ENCODE measurements at places on chromosomes 2 and 18.

GRCh38 chr2:1446301-1446700 lies 33.0 kb downstream of the TPO start:
- DNase-seq = no peak

- no peak for DNase-seq
Measured at GRCh38 chr2:191369034-191369433, 123.8 kb downstream of the MYO1B start.

- no peak for DNase-seq
Measured at GRCh38 chr2:228318218-228318617, 136.7 kb upstream of the SPHKAP start.

DNA sequence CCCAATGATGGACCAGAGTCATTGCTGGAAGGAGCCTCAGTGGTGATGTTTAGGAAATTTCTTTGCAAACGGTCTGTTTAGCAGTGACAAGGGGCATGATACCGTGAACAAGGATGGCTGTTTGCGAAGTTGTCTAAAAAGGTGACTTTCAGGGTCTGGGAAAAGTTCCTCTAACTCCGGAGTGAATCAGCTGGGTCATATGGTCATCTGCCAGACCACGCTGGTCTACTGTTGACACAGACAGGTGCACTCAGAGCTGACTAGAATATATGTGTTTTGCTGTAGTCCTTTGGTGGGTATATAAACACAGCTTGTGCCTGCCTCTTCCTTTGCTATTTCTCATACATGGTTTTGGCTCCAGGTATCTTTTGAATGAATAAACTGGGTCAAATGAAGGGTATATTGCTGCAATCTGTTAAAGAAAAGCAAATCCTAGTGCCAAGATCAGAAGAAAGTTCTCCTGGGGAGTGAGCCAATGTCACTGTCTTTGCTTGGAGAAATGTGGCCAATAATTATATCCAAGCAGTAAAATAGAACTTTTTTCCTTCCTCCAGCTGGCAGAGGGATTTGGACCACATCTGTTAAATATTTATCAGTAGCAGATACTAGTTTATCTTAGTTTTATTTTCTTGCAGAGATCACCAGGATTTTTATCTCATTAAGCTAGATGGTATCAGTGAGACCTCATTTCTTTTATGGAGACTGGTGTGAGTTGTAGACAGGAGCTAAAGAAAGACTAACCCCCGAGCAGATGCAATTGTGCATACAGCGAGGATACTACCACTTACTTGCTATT lies 286.0 kb downstream of the TRIB2 start:
- DNase-seq = no peak

DNA sequence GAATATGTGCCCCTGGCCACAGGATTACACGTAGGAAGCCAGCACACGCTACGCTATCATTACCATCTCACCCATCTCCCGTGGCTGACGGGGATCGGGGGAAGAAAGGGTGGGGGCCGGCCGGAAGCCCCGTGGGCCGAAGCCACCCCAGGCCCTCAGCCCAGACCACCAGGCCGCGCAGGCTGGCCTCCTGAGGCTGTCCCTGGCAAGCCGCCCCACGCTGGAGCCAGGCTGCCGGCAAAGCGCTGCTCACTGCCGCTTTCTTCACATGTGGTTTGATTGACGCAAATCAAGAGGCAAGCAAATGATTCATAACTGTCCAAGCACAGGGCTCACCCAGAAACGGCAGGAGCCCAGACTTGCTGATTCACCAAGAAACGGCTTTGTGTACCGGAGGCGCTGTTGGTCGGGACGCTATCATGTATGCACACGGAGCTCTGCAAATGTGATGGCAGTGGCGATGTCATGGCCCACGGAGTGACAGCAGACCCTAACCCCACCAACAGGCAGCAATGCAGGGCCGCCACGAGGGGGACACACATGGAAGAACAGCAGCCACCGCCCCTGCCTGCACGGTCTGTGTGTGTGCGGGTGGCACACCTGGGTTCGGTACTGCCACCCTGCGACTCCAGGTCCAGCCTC lies 125.7 kb downstream of the HDAC4 start:
- DNase-seq = peak; percentile 53

- peak; percentile 74 for DNase-seq
Measured at GRCh38 chr2:31414601-31415241, at the start of gene XDH. Gene XDH, minus strand, starts transcription at chr2:31414742. Its CDS starts 76 bp downstream, at chr2:31414666.

- no peak for DNase-seq
Measured at GRCh38 chr2:9971105-9971818, 19.8 kb downstream of the GRHL1 start.

DNA sequence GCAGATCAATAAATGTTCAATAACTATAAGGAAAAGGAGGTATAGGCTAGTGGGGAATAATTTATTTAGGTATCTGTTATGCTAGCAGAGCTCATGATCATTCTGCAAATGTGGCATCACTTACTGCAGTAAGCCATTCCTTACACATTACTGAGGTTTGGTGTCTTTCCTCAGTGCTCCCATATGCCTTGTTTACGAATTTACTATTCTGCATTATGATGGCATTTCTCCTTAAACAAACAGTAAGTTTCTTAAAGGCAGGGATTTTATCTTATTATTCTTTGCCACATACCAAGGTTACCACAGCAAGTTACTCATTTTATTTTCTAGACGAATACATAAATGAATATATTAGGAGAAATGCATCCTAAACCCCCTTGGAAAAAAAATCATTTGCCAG lies 88.4 kb downstream of the DSEL start:
- DNase-seq = no peak

GRCh38 chr2:149160701-149161217 lies 122.3 kb downstream of the LYPD6B start:
- no peak for DNase-seq

GRCh38 chr2:37412231-37412630 lies 67.8 kb downstream of the QPCT start:
- DNase-seq = no peak

DNA sequence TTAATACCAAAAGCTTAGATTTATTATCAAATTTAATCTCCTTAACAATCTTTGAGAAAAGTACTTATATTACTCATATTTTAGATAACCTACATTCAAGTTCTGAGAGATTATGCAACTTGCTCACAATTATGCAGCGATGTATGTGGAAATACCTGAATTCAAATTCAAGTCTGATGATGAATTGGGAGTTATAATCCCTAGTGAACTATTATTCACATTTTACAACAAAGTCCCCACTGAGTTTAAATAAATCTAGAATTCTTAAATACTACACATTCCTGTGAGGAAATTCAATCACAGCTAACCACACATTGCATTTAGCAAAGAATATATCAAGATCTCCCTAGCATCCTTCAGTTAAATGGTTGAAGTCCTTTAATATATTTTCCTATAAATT lies 278.4 kb downstream of the NOL4 start:
- no peak for DNase-seq

GRCh38 chr2:162067596-162067995 lies 6.4 kb downstream of the DPP4 start:
- no peak for DNase-seq

- no peak for DNase-seq
Measured at GRCh38 chr2:26989156-26989555, 18.7 kb downstream of the MAPRE3 start.

DNA sequence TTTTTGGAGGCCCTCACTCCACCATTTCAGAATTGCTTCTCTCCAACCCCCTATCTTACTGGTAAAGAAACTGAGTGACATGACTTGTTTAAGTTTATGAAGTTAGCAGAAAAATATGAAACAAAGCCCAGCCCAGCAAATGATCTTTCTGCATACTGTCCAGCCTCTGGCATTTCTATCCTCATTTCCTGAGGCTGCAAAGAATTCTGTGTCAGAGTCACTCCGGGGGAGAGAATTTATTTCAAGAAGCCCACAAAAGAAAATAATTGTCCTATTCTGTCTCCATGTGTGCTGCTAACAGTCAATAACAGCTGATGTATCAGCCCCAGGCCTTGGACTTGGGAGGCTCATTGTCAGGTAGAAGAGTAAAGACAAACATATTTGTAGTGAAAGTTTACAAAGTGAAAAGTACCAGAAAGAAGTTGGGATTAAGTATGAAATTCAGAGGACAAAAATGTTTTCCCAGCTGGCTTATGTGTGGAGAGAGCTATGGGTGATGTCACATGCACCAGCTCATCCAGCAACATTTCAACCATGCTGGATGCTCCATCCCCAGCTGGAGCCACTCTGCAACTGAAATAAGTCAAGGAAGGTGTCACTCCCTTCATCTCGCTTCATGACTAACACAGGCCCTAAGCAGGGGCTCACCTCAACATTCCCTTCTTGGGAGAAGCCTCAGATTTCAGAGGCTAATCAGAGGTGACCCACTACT lies 42.3 kb downstream of the TRABD2A start:
- DNase-seq = no peak

- no peak for DNase-seq
Measured at GRCh38 chr2:3079466-3079865, 298.2 kb downstream of the EIPR1 start.

- no peak for DNase-seq
Measured at GRCh38 chr2:17574406-17575073, 34.0 kb downstream of the VSNL1 start.

DNA sequence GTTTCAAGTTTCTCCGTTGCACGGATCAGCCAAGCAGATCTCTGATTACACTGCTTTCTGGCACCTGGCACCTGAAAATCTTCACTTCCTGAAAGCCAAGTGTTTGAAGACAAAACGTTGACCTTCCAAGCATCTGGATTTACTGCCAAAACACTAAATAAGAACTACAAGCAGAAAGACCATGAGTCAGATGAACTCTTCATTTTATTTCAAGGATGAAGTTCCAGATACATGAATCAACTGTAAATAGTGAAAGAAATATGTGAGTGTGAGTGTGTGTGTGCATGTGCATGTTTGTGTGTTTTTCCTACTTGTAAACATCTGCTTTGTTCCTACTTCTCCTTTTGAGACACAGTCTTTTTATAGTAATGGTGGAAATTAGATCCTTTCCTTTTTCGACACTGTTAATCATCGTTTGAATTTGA lies 60.0 kb upstream of the DTNA start:
- DNase-seq = no peak

GRCh38 chr18:50092245-50092805 lies 102.6 kb downstream of the MYO5B start:
- DNase-seq = no peak

DNA sequence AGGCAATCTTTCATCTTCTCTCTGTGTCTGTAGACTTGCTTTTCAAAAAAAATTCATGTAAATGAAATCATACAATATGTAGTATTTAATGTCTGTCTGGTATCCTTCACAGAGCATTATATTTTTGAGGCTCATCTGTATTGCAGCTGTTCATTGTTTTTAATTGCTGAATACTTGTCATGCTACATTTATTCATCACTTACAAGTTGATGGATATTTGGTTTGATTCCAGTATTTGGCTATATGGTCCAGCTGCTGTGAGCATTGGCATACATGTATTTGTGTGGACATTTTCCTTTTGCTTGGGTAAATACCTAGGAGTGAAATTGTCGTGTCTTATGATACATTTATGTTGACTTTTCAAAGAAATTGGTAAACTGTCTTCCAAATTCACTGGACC lies 441.4 kb downstream of the DCDC2C start:
- DNase-seq = no peak

DNA sequence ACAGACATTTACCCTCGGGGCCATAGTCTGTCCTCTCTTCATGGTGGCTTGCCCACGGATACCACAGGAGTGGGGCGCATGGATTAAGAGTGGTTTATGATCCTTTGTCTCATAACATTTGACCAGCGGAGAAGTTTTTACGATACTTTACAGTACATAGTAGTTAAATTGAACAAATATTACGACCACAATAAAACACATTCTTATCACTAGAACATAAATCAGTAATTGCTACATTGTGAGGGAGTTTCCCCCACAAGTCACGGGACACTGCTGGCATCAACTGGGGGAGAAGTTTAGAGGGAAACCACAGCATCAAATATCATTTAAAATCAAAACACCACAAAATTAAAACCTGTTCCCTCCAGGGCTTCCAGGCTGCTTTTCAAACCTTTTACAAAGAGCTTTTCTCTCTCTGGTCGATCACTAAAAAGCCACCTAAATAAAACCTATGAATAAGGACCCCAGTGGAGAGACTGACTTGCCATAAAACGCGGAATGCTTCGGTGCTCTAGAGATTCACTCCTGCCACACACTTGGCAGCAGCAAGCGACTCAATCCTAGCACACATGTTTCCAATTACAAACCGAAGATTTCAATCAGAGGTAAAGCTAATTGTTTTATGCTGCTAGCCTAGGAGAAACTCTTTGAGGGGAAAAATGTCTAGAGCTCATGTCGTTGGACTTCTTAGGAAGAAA lies 173.7 kb upstream of the HNRNPA3 start:
- DNase-seq = no peak

GRCh38 chr2:227013881-227014280 lies 150.1 kb downstream of the COL4A4 start:
- no peak for DNase-seq

DNA sequence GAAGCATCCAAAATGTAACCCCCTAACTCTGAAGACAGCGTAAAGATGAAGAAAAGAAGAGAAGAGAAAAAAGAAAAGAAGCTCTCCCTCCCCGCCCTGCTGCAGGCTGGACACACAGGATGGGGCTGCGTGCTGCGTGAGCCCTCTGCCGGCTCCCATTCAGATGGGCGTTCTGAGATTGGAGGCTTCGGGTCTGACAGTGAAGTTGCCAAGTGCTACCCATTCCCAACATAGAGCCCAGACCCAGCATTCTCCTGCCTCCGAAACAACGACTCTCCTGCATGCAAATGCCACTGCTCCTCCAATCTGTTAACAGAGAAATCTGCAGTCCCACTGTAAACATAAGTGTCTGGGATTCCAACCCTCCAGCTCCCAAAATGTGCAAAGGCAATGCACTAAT lies 234.9 kb downstream of the BCL11A start:
- no peak for DNase-seq

- DNase-seq = no peak
Measured at GRCh38 chr2:42224422-42225067, 55.4 kb downstream of the EML4 start.

GRCh38 chr2:52365946-52366345 lies 1334.0 kb upstream of the NRXN1 start:
- no peak for DNase-seq

DNA sequence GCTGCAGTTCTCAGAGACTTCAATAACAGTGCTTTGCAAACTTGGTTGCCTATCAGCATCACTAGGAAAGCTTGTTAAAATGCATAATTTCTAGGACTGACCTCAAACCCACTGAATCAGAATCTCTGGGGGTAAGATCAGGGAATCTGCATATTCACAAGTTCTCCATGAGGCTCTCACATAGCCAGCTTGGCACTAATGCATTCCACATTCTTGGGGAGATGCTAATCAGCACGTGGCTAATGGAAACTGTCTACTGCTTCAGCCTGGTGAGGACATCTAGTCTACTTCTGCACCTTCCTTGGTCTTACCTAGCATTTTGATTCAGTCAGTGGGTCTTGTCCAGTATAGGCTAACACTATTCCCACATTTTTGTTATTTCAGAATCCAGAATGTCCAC lies 56.3 kb downstream of the RBKS start:
- no peak for DNase-seq

- no peak for DNase-seq
Measured at GRCh38 chr2:68880213-68880612, 9.0 kb upstream of the BMP10 start.

DNA sequence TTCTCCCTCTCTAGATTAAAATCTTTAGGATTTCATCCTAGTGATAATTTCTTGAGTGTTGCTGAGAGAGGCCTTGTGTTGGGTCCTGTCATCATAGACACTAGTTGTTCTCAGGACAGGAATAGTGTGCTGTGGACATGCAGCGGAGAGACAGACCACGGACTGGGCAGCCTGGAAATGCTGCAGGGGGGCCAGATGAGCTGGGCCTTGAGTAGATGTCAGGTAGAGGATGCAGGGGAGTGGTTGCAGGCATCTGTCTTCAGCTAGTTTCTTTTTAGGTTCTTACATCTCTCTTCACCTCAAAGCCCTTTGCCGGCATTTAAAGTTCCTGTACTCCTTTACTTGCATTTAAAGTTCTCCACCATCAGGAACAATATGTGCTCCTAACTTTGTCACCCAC lies 42.8 kb downstream of the SP110 start:
- no peak for DNase-seq
